Hippocampal formation (tissue), 2 donors: ENCODE measurements at places on chromosomes 5 and 9.

DNA sequence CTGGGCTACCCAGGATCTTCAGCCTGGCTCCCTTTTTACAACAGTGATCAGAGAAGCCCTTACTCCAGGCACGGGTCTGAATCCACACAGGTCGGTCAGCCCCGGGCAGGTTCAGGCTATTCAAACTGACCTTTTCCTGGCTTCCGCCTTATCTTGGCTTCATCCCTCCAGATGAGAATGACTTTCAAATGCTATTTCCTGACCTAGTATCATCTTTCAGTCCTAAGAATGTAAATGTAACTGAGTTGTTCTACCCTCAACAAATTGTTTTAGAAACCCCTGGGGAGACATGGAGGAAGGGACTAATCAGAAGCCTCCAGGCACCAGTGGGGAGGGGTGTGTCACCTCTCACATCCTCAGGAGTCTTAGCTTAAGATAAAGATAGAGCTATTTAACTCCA, 213.2 kb downstream of the EPB41L4A start:
- DNase-seq = no peak

GRCh38 chr5:158545949-158546530, 553.7 kb downstream of the EBF1 start:
- no peak for DNase-seq

DNA sequence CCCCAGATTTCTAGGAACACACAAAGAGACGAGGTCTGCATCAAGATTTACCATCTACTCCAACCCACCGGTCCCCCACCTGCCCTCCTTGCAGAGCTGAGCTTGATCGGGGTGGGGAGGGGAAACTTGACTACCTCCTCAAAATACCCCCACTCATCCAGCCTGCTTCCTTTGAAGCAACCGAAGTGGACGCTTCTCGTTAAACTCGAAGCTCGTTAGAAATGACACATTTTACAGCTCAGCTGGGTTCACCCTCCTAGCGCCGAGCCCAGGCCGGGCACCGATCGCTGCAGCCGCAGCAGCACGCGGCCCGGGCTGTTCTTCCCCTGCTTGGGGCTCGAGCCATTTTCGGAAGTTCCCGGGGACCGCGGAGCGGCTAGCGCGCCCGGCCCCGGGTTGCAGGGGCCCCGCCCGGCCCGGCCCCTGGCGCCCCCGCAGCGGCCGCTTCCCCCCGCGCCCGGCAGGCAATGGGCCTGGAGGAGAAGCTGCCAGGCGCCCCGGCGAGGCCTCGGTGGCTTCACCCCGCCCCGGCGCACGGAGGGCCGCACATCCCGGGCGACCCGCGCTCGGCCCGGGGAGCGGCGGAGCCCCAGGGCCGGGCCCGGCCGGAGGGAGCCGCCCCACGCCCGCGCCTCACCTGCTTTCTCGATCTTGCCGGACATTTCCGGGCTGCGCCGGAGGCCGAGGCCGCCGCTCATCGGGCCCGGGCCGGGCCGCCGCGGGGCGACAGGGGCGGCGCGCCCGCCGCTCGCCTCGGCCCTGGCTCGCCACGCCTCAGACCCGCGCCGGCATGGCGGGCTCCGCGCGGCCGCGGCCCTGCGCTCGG, 530 bp downstream of the RAPGEF1 start:
- peak; percentile 33 for DNase-seq

GRCh38 chr5:53321073-53321472, 159.4 kb upstream of the FST start:
- DNase-seq = no peak

DNA sequence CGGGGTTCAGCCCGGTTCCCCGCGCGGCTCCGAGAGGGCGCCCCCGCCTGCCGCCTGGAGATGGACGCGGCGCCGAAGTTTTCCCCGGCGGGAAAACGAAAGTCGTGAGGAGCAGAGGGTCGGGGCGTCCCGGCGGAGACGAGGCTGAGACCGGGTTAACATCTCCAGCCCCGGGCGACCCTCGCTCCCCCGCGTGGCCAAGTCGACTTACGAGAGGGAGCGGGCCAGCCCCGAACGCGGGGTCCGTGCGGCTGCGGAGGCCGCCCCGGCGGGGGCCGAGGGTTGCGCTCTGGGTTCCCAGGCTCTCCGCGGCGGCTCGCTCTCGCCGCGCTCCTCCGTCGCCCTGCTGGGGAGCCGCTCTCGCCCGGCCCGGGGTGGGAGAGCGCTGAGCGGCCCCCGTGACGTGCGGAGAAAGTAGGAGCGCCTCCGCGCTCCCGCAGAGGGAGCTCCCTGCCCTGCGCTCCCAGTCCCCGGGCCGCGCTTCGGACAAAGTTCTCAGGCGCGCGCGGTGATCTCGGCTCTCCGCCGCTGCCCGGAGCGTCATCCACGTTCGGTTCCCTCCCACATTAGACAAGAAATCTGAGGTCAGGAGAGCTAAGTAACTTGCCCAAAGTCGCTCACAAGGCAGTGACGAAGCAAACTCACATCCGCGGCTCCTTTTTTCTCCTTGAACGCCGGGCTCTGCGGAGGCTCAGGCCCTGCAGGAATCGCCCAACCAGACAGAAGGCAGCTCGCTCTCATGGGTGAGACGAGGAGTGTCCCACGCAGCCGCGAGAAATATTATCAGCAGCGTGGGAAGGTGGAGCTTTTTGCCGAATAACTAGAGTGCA, 1.2 kb upstream of the GCNT4 start:
- DNase-seq = no peak

DNA sequence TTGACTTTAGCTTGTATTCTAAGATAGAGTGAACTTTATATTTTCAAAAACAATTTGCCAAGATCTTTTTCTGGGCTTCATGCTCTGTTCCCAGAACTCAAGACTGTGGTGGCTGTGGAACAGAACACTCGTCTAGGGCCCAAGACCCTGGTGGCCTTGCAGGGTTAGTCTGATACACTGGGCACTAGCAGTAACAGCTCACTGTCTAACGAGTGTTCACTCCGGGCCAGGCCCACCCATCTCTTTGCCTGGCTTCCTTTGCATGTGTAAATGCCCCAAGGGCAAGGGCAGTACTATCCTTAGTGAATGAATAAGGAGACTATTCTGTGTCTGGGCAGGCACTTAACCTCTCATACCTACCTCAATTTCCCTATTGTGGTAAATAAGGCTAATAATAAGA, 47.4 kb downstream of the PHF2 start:
- DNase-seq = no peak

DNA sequence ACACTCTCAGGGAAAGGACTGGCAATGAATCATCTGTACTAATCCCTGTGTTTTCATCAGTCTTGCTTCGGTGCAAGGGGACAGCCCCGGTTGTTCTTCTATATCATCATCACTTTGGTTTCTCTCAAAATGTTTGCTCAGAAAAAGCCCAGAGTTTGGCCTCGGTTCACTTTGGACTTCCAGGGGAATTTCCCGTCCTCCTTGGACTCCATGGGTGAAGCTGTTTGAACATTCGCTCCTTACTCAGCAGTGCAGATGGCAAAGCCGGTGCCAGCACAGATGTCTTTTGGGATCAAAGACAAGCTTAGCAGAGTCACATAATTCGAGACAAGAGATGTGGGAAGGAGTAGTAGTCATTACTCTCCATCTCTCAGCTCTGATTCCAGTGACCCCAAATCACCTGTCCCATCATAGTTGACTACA, 69.8 kb upstream of the TNFSF8 start:
- no peak for DNase-seq

DNA sequence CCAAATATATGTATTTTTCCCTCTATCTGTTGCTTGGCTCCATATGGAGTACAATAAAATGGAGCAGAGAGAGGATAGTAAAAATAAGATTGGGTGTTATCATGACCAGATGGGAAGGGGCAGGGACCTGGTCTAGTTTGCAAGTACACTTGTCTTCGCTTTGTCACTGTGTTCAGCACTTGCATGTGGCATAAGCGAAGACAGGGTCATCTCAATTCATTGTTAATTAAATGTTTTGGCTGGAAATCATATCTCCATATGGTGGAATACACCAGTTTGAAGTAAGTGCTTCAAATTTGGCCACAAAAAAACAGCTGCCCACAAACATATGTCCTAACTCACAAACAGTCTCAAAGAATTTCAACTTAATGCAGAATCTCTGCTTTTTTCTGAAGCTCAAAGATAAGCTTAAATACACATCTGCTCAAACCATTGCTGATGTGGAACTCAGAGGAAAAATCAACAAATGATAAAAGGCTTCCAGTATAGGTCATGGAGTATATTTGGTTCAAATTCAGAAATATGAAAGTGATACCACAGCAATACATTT, 865.4 kb downstream of the TLE4 start:
- DNase-seq = no peak

DNA sequence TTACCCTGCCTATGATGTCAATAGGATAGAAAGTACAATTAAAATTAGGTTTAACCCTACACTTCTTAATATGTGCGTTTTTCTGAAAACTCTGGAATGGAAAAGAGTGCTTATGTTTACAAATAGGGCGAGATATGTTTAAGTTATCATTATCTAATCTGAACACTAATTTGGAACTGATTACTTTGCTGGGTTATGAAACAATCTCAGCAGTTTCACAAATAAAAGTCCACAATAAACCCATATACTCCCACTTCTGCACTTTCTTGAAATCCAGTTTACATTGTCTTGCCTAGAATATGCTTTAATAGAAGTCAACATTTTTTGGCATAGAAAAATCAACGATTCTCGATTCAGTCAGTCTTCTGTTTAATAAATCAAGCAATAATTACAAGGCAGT, 236.3 kb downstream of the NFIB start:
- DNase-seq = no peak

DNA sequence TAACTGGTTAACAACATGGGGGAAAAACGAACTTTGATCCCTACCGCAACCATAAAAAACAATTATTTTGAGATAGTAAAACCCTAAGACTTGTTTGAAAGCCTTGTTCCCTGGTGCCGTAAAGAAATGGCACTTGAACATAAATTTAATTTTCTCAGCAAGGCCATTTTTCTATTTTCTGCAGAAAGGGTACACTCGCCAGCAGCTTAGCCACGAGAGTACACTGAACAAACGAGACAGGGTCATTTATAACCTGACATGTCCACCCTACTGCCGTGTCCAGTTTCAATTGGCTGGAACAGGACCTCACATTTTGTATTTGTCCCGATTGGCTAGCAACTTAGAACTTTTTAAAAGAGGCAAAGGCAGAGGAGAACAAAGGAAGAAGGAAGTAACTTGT, 26.8 kb downstream of the FBXW11 start:
- DNase-seq = no peak

DNA sequence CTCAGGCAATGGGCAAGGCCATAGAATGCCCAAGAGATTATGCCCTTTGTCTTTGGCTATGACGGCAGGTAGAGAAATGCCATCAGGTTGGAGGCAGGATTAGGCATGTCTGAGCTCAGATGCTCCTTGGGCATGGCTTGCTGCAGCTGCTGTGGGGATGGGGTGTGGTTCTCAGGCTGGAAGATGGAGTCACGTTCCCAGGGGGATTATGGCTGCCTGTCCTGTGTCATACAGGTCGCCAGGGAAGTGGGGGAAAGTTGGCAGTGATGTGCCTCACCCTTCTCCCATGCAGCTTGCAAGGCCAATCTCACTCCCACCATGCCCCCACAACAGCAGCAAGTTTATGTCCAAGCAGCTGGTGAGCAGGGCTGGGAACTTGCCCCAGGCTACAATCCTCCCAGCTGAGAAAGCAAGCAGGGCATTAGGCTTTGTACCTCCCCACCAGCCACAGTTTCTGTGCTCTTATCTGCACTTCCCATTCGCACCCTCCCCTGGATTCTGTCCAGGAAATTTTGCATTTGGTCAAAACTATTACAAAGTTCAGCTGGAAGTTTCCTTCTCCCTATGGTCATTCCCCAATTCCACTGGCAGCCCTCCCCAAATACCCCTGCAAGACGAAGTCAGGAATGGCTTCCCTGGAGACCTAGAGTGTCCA, 1788.0 kb upstream of the NUDT12 start:
- DNase-seq = no peak

GRCh38 chr5:40569546-40570270, 110.0 kb upstream of the PTGER4 start:
- DNase-seq = no peak

- DNase-seq = no peak
Measured at GRCh38 chr9:136249877-136250559, 4.4 kb upstream of the QSOX2 start.

DNA sequence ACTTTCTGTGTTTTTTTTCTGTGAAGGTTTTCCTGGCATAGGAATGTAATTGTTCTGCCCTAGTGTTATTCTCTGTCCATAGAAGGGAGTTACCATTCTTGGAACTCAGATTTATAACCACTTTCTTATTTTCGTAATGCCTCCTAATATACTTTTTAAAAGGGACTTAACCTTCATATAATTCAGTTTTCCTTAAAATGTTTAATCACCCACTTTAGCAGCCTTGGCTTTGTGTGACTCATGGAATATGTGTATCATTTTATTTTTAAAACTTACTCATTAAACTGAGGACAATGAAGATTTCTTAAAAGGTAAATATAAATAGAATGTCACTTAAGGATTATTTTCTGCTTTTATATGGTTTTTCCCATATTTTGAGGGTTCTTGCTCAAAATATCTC, 50.0 kb downstream of the RAI14 start:
- no peak for DNase-seq

DNA sequence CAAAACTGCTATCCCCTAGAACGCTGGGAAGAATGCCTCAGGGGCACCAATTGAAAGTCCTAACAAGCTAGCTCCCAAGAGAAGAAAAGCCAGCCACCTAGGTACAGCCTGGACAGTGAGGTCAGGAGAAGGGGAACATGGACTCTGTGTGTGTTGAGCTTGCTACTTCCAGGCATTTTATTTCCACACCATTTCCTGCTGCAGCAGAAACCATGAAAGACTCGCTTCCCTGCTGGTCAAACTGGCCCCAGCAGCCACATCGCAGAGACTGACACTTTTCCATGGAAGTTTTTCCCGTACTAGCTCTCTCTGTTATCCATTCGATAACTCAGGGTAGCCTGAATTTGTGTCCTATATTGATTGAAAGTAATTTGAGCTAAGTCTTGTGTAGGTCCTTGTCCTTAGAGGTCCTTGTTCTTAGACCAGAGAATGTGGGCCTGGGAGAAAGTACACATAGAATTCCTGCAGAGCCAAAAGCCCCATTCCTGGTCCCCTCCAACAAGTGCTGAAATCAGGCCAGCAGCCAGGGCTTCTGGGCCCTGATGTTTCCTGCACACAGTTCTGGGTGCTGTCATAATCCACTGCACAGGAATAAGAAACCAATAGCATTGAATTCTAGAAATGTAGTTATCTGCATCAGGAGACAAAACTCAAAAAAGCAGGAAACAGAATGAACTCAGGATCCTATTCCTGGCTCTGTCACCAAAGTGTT, 96.6 kb downstream of the BRINP1 start:
- no peak for DNase-seq

DNA sequence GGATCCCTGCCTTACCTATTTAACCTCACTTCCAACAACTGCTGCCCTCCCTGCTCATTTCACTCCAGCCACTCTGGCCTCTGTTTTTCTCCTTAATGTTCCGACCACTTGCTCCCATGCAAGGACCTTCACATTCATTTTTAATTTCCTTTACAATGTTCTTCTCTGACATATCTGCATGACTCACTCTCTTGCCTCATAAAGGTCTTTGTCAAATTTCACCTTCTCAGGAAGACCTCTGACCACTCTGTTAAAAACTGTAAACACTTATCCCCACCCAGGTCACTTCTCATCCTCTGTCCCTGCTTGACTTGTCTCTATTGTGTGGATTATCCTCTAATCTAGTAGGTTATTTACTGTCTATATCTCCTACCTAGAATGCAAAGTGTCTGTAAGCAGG, 751.2 kb downstream of the BRINP1 start:
- no peak for DNase-seq
